ENCODE measurements at places on chromosomes 3 and 15.

DNA sequence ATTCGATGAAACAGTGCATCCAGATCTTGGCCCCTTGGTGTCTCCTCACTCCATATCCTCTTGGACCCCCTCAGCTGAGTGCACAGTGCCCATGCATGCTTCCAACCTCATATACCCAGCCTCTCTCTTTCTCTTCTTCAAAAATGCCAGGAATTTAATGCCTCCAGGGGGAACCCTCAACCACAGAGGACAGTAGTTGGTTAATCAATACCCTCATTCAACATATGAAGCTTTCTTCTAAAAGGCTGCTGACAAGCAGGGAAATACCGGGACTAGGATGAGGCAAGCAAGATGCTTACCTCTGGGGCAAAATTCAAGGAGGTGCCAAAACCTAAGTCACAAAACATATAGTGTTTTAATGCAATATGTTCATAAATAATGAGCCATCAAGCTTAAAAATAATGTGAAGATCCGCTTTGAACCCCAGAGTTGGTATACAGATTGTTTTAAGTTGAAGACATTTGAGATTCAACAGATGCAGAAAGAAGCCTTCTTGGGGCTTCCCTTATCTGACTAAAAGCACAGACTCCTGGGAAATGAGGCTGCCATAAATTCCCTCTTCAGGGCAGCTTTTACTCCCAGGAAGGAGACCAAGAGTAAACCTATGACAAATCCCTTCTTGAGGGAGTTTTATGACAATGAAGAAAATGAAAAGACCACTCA lies 48.2 kb upstream of the FHIT start:
- DNase-seq: no peak

DNA sequence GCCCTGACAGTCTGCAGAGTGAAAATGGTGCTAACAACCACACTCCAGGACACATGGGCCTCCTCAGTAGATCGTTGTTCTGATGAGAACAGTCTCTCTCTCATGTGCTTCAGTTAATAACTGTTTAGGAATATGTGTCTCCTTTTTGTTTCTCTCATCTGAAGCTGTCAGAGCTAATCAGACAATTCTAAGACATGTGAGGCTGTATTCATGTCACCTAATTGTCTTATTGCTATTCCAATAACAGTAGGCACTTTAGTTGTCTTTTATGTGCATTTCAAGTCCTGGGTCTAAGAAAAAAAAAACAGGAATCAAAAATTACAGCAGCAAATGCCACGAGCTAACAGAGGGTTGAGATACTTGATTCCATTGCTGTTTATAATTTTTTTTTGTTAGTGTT lies 89.1 kb downstream of the WDR49 start:
- no peak for DNase-seq

GRCh38 chr3:179450261-179450701 lies 989 bp downstream of the GNB4 start:
- no peak for DNase-seq

DNA sequence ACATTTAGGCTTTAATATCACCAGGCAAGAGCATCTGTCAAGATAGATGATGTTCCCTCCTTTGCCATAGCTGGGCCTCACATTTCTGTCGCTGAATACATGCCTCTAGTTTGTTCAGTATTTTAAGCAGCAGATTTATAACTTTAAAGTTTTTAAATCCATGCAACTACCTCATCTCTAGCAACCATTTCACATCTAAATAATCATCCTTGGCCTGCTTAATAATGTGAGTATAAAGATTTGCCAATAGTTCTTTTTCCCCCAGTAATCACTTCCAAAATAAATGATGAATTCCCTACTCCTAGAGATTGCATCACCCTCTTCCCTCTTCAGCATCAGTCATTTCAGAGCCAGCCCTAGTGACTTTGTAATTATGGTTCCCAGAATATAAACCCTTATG lies 36.2 kb upstream of the FILIP1L start:
- DNase-seq: no peak

DNA sequence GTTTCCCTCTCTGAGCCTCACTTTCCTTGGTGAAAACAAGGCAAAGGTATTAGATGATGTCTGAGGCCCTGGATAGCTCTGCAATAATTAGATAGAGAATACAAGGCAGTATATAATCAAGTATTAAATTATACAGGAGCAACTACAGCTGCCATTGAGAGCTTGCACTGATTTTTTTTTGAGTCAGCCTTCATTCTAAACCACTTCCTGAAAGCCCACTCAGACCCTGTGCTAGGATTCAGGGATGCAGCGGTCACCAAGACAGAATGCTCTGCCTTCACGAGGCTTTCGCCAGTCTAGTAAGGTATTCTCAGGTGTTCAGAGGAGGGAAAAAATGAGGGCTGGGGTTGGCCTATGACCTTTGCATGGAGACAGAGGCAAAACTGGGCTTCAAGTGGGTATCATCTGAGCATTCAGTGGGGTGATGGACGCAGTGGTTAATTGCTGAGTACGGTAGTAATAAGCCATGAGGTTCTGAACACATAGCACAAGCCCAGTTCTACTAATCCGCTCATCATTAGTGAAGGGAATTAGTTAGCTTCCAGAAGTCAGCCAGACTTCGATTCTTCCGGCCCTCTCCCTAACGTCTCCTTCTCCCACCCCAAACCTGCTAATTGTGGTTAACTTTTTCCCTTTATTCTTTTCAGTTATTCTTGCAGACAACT lies 3.6 kb downstream of the VGLL4 start:
- peak; percentile 72 for DNase-seq
